Left hindlimb (tissue), 1 donor: ENCODE measurements at places on chromosomes 6 and 20.

- DNase-seq = no peak
Observed at GRCh38 chr6:56875961-56876360, 78.9 kb upstream of the BEND6 start.

DNA sequence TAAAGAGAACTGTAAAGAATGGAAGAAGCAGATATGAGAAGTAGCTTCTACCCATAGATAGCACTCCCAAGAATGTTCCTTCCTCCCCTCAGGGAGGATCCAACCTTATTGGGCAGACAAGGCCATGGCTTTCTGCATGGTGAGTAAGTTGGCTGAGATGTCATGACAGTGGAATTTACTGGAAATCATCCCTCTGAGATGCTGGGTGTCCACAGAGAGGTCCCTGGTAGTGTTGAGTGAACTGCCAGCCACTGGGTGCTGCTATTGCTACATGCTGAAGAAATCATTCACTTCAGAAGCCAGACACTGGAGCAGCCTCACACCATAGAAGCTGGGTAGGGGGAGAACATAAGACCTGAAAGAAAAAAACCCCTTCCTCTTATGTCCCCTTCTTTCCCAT lies 46.4 kb upstream of the FERMT1 start:
- DNase-seq = no peak

DNA sequence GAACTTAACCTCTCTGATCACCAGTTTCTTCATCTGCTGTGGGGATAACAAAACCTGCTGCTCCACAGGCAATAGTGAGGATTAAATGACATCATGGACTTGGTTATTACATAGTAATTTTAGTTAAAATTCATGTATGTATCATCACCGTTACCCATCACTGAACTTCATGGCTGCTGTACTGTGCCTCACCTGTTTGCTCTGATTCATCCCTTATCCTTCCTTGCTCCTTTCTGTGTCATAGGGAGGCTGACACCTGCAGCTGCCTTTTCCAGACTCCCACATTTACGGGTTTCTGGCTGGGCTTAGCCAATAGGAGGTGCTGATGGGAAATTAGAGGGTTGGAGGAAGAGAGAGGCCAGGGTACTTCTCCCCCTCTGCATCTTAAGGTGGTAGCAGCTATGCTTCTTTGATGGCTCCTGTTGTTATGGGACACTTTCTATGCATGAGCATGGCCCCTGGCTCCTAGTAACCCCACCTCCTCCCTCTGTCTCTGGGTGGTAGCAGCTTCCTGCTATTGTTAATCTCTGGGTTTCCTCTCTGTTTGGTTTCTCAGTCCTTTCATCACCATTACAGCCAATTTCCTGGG lies 332.1 kb downstream of the DHX35 start:
- no peak for DNase-seq

- DNase-seq = no peak
Observed at GRCh38 chr20:7938058-7938457, 2.2 kb downstream of the HAO1 start.
